GDM1 (cell line): ENCODE measurements at places on chromosomes 5 and 9.

- no peak for DNase-seq
These were observed at the start of gene NCS1 for GRCh38 chr9:130172161-130172857. TSS of gene NCS1 (plus strand) at chr9:130172404. CDS start at chr9:130172664, 260 bp downstream.

GRCh38 chr9:8062459-8062858 lies 262.9 kb upstream of the DMAC1 start:
- DNase-seq = no peak

DNA sequence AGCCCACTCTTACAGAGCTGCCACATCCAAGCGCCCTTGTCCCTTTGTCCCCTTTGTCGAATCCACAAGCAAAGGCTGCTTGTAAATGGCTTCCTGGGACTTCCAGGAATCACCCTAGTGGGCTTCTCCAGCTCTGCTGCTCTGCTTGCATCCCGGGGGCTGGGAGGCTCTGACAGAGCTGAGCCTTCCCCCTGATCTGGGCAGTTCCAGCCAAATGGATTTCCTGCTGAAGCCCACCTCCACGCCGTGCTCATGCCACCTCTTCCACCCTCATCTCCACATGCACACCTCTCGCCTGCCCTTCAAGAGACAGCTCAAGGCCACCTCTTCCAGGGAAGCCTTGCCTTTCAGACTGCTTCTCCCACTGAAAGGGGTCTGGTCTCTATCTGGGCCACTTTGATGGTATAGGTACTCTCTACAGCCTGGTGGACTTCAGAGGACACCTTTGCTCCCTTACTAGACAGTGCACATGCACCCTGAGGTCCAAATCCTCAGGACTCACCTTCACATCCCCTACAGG lies 106.2 kb downstream of the LHFPL2 start:
- no peak for DNase-seq

GRCh38 chr5:89216606-89217005 lies 333.6 kb upstream of the MEF2C start:
- no peak for DNase-seq

GRCh38 chr5:131846536-131846935 lies 49.7 kb upstream of the FNIP1 start:
- no peak for DNase-seq

- DNase-seq = no peak
These were observed 9.7 kb upstream of the RIOK2 start for GRCh38 chr5:97192580-97193354.

DNA sequence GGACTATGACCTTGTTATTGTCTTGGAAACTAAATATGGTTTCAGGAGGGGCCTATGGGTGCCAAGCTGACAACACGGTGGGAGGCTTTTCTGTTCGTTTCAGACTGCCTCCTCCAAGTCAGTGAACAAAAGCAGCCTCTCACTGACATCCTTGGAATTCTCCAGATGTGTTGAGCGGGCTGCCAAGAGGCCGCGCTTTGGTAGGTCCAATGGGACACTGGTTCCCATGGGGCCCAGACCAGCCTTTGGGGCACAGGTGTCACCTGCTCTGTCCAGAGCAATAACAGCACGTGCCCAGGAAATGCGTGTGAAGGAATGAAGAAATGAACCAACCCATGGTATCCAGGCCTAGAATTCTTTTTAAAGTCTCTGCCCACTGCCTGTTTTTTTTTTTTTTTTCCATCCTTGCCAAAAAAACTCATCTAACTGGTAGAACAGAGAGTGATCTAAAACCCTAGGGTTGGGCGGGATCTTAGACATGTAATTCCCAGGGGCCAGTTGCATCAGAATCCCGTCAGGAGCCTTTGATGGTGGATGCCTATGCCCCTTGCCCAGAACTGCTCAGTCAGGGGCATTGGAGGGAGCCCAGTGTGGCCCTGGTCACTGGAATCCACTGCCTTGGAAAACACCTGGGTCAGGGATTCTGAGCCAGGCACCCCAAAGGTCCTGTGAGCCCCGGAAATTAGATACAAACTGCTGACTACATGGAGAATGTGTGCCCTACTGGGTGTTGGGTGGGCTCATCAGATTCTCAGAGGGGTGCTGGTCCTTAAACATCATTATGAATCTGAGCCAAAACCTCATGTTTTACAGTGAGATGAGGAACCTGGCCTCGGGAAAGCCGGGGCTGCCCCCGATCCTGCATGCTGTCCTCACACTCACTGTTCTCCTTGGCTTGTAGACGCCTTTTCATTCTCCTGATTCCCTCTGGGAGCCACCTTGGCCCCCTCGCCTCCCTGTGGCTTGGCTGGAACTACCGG lies 60.1 kb downstream of the GTF3C4 start:
- DNase-seq = no peak

- DNase-seq = no peak
These were observed 112.6 kb upstream of the SPDL1 start for GRCh38 chr5:169471021-169471420.

DNA sequence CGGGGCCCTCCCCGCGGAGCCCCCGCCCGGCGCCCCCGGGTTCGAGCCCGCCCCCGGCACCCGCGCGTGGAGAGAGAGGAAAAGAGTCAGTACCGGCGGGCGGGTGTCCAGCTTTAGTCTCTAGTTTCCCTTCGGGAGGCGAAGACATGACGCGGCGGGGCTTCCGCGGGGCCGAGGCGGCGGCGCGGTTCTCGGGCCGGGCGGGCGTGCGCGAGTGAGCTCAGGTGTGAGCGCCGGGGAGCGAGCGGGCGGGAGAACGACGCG lies 181 bp downstream of the DAP start:
- DNase-seq = no peak

- no peak for DNase-seq
These were observed 6.6 kb downstream of the FCN2 start for GRCh38 chr9:134887219-134887618.

DNA sequence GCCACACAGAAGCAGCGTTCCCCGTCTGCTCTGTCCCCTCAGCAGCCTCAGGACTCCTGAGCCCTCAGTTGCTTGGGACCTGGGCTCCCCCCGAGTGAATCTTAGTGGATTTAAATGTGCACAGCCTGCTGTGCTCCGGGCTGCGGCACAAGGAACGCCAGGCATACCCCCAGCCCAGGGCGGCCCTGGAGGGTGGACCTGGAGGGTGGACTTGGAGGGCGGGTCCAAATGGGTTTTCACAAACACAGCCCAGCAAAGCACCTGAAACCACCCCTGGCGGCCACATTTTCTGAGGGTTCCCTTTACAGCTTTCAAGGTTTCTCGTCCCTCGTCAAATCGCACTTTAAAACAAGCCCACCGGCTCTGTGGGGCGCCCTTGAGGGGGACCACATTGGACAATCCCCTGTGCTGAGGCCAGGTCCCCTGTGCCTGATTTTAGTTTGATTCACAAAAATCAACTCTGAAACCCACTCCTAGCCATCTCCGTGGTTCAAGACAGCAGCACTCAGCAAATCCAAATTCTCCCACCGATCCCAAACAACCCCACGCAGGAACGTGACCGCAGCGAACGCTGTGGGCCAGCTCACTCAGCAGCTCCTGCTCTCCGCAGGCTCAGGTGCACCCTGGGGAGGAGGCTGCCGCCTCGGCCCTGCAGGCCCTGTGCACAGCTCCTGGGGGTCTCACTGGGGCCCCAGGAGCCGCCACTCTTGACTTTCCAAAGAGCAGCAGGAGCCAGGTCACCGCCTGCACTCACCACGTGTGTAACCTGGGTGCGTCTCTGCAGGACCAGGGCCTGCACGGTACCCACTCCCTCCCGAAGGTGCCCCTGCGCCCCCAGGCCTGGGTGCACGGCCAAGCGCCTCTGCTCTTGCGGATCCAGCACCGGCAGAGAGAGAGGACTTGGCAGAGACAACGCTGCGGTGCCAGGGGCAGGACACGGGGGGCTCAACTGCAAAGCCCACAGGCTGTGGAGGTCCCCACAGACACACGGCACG lies 29.1 kb downstream of the TERT start:
- no peak for DNase-seq

GRCh38 chr5:139726248-139726647 lies 69.4 kb upstream of the PSD2 start:
- DNase-seq = no peak

- no peak for DNase-seq
These were observed 9.0 kb upstream of the NOTCH1 start for GRCh38 chr9:136554870-136555269.

- DNase-seq = no peak
These were observed 96.1 kb downstream of the MAP1B start for GRCh38 chr5:72203251-72203845.

- no peak for DNase-seq
These were observed 266.4 kb downstream of the ICE1 start for GRCh38 chr5:5688925-5689310.

DNA sequence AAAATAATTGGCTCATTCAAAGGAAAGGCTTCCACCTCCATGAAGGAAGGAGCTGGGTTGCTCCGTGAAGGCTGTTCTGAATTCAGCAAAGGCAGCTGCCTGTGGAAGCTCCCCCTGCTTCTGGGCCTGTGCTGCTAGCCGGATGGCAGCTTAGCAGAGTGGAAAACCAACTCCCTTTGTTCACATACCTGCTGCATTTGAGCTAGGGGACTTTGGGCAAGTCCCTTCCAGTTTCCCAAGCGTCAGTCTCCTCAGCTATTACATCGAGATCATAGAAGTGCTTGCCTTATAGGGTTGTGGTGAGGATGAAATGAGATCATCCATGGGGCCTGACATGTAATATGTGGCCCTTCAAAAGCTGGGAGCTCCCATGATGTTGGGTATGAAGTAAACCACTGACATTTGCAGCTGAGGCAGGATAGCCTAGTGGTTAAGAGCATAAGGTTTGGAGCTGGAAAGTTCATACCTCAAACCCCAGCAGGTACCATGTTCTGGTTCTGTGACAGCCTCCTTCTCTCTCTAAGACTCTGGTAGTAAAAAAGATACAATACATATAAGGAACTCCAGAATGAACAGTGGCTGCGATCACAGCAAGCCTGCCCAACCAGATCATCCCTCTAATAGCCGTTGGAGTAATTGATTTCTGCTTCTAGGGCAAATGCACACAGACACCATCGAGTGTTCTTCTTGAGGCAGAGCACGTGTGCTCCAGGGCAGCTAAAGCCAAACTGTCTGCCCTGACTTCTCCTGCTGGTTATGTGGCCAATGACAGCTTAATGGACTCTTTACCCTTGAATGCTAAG lies 11.0 kb upstream of the DENND1A start:
- DNase-seq = no peak

DNA sequence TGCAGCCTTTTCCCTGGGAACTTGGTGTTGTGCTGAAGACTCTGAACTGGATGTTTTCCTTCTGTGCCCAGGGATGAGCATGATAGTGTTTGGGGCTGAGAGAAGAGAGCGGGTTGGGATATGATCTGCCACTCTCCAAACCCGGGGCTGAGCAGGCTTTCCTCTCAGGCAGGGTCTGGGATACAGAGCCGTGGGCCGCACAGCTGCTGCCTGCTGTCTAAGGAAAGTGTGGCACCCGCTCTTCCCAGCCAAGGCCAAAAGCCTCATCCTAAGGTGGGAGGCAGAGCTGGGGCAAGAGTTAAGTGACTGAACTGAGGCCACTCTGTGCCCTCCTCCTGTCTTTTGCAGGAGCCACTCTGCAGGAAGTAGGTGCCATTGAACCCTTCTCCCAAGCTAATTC lies 83.6 kb upstream of the PITX1 start:
- DNase-seq = no peak

GRCh38 chr5:26121338-26121737 lies 917.0 kb downstream of the CDH9 start:
- DNase-seq = no peak

DNA sequence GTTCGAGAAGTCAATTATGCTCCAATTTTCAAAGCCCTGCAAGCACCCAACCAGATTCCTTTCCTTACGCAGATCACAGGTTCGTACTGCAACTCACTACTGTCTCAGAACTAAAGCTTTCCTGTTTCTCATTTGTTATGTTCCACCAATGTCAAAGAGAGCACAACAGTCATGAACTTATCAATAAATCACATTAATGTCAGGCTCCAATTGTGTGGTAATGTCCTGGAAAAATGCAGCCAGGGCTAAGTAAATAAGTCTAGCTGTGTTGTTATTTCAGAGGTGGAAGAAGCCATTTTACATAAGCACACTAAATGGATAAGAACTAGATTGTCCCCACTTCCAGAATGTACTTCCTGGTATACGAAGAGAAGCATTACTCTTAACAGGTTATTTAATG lies 488.6 kb upstream of the PTGER4 start:
- no peak for DNase-seq

- no peak for DNase-seq
These were observed 183.8 kb upstream of the CD180 start for GRCh38 chr5:67380431-67380830.

DNA sequence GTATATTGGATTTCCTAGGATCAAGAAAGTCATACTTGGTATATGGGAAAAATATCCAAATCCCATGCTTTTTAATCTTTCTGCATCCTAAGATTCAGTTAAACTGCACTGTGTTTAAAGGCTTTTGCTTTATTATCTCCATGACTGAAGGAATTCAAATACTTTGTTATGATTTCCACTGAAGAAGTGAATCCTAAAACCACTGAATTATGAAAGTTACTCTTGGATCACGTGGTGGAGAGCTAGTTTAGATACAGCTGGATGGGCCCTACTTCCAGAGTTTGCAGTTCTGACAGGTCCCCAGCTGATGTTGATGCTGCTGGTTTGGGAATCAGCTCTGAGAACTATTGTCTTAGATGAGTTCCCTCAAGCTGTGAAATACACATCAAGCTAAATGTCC lies 5.0 kb downstream of the DAB2 start:
- no peak for DNase-seq

GRCh38 chr5:39730006-39730405 lies 305.2 kb upstream of the DAB2 start:
- DNase-seq = no peak

DNA sequence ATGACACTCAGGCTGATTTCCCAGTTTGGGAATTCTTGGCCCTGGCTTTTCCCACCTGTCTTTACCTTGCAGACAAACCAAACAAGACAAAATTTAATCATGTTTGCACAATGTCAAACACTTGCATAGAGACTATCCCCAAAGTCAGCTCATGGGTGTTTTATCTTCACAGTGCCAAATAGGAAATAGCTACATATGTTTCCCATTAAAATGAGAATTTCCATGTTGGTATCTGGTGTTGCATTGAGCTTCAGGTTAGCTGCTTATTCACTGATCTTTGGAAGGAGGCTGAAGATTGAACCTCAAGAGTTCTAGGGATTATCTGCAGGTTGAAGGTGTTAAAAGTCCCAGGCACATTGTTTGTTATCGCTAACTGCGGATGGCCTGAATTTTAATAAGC lies 19.5 kb downstream of the MAP1B start:
- DNase-seq = no peak

GRCh38 chr5:12861886-12862654 lies 957.8 kb upstream of the CTNND2 start:
- no peak for DNase-seq

DNA sequence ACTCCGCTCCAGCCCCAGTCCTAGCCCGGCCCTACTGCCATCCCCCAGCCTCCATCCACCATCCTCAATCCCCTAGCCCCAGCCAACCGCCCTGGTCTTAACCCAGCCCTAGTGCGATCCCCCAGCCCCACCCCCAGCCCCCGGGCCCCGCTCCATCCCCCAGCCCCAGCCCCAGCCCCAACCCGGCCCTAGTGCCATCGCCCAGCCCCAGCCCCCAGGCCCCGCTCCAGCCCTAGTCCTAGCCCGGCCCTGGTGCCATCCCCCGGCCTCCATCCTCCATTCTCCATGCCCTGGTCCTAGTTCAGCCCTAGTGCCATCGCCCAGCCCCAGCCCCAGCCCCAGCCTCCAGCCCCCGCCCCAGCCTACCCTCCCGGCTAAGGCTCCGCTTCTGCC lies 398 bp downstream of the TOR1A start:
- DNase-seq = no peak
